ENCODE measurements at places on chromosomes 2 and 18.

DNA sequence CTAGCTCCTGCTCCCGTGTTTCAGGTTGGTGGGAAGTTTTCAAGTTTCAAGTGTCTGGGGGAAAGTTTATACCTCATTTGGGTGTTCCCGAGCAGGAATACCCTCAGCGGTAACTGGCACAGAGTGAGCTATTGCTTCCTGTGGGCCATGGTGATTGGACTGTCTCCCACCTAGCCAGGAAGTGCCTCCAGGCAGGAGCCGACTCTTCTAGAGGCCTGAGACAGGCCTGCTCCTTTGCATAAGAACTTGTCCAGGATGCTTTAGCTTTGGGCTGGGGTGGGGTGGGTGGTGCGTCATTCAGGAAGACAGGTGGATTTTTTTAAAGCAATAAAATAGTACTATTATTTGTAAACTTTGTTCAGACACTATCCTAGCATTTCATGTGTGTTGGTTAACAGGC, 23.5 kb upstream of the DNMT3A start:
- no peak for DNase-seq

DNA sequence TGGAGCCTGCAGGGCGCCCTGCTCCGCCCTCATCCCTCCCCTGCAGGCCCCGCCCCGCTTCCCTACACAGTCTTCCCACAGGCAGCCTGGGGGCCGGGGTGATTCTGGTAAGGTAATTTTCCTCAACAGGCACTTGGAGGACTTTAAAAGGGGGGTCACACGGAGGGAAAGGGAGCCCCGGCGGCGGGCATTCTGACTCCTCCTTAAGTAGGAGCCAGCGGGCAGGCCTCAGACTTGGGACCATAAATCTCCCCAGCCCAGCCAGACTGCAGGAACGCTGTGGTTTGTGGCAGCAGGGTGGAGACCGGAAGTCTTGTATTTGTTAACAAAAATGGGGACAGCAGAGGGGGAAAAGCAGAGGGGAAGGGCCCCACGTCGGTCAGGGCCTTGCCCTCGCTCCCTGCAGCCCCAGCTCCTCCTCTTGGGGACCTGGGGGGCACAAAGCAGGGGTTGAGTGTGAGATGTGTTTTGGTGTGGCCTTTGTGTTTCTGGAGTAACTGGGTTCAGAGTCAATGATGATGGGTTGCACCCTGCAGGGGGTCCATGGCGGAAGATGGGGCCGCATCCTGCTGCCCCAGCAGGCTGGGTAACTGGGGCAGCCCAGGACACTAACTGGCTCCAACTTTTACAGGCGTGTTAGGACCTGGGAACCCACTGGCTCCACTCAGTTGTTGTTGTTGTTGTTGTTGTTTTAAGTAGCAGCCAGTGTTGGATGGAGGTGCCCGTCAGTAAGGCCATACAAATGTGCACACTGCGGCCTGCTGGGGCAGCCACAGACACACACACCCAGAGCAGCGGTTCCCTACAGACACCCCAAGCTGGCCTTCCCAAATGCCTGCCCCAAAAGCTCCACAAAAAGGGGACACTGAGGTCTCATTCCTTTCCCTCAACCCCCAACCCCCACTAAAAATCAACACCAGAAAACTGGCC, 27.7 kb downstream of the SMAD7 start:
- peak; percentile 67 for DNase-seq

DNA sequence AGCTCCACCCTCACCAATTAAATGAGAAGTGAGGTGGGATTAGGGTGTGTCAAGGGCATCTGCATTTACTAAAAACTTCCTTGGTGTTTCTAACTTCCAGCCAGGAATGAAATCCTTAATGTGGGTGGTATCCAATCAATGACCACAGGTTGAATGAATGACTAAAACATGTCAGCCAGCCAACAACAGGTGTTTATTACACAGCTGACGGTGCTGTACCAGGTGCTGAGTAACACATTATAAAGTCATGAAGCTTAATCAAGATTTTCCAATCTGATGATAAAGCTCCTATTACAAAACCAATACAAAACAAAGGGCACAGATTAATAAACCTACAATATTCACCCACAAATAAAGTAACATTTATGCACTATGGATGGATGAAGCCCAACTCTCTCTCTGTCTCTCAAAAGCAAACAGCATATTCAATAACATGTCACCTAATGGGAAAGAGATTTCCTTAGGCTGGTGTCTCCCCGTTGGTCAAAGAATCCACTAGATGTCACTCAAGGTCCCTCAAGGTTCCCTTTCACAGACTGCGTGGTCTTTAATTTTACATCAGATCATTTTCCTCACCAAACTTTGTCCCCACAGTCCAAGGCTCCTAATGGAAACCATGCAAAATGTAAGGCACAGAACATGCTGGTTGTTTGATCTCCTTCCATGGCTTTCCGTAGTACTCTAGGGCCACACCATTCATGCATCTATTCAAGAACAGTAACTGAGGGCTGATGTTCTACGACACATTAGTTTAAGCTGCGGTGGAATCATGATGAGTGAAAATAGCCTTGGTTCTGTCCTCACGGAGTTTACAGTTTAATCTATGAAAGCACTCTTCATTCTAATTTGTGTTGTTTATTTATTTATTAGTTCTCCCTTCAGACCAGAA, 6.4 kb upstream of the PTPN4 start:
- DNase-seq: peak; percentile 59

GRCh38 chr2:43977677-43978375, 18.0 kb downstream of the LRPPRC start:
- DNase-seq: no peak

DNA sequence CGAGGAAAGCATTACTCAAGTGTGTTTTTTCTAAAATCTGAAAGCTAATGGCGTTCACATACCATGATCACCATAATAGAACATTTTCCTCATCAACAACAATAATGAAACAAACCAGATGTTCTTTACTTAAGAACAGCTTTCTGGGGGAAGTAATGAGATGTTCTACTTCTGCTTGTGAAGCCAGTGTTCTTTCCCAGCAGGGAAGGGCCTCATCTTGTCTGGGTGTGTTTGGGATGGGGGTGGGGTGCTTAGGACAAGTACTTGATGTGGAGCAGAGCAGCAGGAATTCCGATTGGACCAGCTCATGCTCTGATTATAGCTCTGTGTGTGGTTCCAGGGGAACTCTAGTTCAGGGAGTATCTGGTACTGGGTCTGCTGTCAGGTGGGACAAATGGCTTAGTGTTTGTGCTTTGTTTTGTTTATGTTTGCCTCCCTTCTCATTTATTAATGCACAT, 163.0 kb upstream of the NOSTRIN start:
- peak; percentile 72 for DNase-seq

GRCh38 chr18:468955-469790, 31.3 kb downstream of the COLEC12 start:
- no peak for DNase-seq

GRCh38 chr2:73614997-73615396, 27.2 kb downstream of the NAT8 start:
- DNase-seq: no peak

GRCh38 chr2:120341977-120342376, 4.0 kb upstream of the INHBB start:
- DNase-seq: no peak

GRCh38 chr2:233011702-233012131, 1.3 kb downstream of the NGEF start:
- no peak for DNase-seq

- DNase-seq: peak; percentile 93
Measured at GRCh38 chr2:235050980-235051351, 99.1 kb downstream of the SH3BP4 start.

DNA sequence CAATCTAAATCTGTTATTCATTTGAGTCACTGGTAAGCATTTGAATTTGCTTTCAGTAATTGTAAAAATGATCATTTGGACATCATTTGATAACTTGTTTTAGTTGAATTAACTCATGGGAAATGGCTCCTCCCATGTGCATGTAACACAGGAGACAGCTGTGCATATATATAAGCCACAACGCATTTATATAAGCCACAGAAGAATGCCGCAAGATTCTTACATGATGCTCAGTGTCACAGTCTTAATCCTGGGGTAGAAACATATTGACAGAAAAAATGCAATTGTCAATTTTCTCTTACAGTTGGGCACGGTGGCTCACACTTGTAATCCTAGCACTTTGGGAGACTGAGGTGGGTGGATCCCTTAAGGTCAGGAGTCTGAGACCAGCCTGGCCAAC, 13.3 kb upstream of the IAH1 start:
- no peak for DNase-seq

DNA sequence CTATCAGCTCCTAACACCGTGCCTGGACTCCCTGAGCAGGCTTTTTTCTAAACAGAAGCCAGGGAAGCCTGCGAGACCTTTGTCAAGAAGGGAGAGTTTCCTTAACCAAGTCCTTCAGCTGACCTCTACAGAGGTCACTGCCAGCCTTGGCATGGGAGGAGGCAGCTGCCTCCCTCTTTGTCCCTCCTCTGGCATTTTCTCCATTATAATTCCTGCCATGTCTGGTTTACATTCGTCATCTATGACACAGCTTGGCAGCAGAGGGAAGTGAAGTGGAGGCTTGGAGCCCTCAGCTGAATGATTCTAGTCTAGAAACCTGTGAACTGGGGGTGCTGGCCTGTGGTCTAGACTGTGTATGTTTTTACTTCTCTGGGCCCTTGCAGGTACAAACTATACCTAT, 22.5 kb downstream of the LIPG start:
- no peak for DNase-seq

DNA sequence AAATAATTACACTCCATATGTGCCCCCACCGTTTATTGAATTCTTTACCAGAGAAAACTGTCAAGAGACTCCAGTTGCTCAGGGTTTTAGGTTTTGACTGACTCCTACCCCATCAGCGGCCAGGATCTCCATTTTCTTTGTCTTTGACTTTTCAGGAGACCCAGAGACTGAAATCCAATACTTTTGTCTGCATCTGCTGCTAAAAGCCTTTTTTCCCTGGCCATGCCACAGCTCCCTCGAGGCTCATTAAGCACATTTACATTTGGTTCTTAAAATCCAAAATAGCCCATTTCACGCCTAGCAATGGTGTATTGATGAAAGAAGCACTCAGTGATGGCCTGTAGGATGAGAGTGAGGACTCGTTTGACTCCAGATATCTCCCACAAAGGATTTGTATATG, 332.6 kb upstream of the ACVR2A start:
- no peak for DNase-seq

GRCh38 chr2:182406221-182406620, 20.6 kb downstream of the PDE1A start:
- DNase-seq: no peak

- DNase-seq: no peak
Measured at GRCh38 chr2:67237288-67237687, 159.8 kb upstream of the ETAA1 start.

DNA sequence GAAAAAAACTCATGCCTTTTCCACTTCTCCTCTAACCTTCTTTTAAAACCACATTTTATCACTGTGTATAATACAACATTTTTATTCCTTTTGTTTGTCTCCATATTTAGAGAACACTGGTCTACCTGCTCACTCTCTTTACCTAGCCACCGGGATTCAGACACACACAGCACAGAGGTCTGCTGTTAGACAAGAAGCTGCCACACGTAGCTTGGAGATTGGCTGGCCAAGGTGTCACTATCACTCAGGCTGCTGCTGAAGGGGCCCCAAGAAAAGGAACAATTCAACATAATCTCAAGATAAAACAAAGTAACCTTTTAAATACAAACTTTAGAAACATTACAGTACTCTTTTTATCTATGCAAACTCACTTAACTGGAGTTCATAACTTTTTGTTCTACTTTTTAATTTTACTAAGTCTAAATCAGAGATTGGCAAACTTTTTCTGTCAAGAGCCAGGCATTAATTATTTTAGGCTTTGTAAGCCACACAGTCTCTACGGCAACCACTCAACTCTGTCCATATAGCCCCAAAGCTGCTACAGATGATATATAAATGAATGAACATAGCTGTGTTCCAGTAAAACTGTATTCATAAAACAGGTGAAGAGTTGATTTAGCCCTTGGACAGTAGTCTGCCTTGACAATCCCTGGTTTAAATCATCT, 25.8 kb downstream of the FEZ2 start:
- peak; percentile 47 for DNase-seq

DNA sequence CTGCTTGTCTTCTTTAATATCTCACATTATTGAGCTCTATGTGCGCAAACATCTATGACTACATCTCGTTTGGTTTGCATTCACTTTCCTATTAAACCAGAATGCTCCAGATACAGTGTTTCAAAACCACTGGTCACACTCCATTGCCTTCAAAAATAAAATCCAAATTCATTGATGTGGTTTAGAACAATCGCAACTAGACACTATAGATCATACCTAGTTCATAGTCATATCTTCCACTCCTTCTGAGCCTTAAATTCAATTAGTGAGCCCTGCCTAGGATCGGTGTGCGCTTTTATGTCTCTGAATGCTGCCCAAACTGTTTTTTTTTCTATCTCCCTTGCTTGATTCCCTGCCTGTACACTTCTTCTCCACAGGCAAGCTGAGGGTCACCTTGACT, 238.5 kb upstream of the RGPD4 start:
- DNase-seq: no peak

DNA sequence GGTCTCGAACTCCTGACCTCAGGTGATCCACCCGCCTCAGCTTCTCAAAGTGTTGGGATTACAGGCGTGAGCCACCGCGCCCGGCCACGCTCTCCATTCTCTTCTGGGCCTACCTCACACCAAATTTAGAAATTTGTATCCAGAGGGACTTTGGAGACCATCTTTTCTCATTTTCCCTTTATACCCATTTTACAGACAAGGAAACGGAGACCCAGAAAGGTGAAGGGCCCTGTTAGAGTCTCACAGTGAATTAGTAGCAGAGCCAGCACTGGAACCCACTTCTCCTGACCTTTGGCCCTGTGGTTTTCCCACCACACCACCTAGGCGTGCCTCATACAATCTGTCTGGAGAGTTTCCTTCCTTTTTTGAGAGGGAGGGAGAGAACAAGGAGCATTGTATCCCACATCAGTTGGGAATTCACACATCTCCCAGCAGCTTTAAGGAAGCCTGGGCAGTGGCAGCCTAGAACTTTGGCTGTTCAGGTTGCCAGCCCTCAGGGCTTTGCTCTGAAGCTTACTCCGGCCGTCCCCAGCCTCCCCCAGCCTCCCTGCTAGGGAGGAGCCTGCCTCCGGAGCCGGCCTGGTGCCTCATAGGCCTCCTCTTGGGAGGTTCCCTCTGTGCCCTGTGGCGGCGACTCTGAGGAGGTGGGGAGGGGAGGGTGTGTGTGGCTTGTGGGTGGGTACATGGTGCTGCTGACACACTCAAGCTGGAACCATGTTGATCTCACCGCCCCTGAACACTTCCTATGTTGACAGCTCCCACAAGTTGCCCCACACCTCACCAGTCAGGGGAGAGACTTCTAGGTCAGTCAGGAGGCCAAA, 13.8 kb downstream of the FOSL2 start:
- no peak for DNase-seq

- DNase-seq: no peak
Measured at GRCh38 chr2:234267534-234267933, 217.0 kb downstream of the SPP2 start.
